ENCODE measurements at places on chromosomes 4 and X.

DNA sequence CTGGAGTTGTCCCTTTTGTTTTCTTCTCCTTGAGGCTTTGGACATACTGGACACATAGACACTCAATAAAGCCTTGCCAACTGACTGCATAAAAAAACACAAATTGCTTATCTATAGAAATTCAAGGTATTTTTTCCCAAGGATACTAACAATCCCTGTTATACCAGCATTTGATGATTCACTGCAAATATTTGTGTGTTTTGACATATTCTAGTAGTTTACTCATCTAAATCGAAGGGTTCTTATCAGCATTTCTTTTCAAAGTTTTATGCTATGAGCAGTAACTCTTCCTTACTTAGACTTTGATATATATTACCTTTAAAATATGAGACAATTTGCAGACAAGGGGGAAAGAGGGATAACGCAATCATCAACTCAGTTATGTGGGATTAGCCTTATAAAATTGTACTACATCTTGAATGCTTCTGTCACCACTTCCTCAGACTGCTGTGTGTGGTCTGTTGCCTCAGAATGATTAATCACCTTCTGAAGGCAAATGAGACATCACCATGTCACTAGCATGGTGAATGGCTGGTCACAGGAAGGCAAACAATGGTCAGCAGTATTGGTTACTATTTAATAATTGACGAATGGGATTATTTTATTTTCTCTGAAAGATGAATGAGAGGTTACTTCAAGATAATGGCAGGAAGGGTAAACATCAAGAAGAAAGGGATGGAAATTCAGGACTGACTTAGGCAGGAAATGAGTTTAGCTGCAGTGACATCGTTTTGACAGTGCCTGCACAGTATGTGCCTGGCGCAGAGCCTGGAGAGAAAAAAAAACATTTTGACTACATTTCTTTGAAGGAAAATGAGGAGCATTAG is 544.3 kb upstream of the CNKSR2 start:
- DNase-seq = no peak

GRCh38 chrX:68942104-68942503 is 113.3 kb downstream of the EFNB1 start:
- DNase-seq = no peak

- DNase-seq = no peak
Observed at GRCh38 chrX:55039471-55039870, 8.7 kb upstream of the ALAS2 start.

- no peak for DNase-seq
Observed at GRCh38 chrX:102728646-102729045, 8.1 kb downstream of the GPRASP3 start.

DNA sequence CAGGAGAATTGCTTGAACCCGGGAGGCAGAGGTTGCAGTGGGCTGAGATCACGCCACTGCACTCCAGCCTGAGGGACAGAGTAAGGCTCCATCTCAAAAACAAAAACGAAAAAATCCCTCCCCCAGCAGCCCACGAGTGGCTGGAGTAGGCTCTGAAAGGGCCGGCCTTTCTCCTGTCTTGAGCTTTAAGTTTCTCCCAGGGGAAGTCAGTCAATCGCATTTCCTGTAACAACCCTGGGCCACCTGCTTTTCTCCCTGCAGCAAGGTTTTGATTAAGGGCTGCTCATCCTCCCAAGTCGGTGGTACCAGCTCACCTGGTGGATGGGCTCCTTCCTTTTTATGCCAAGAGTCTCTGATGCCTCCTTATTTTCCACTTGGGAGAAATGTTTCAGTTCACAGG is 2.0 kb upstream of the NYX start:
- DNase-seq = no peak
